ENCODE measurements at places on chromosomes 3 and 15.

DNA sequence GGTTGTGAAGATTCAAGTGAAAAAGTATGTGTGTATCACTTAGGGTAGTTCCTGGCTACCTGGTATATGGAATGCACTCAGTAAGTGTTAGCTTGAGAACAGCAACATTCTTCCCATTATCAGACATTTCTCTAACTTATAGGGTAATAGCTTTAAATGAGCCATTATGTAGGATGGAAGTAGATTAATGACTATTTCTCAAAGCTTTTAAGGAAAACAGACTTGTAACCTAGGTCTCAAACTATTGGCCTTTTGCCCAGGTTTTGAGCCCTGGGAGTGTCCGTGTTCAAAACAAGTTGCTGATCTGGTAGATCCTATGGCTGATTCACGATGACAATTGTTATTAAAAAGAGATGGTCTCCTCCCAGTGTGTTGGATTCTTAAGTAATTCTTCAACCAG is 129.1 kb upstream of the UMPS start:
- no peak for DNase-seq

DNA sequence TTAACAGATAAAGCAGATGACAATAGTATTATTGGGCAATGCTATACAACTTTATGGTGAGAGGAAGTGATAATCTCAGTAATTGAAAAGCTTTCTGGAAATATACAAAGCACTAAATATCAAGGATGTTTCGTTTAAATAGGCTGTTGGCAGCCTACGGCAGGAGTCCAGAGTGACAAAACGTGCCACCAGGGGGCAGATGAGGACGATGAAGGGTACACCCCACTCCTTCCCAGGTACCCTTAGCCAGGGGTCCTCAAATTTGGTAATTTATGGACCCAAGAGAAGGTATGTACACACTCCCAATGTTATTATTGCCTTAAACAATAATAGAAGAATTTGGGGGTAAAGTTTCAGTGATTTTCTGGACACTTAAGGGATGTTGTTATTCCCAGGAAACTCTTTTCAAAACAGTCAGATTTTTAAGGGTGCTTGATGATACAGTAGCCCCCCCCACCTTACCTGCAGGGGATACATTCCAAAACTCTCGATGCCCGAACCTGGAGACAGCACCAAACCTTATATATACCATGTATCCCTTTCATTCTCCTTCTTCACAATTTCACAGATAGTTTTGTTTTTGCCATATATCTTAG is 1.4 kb upstream of the MAGEL2 start:
- peak; percentile 8 for DNase-seq

DNA sequence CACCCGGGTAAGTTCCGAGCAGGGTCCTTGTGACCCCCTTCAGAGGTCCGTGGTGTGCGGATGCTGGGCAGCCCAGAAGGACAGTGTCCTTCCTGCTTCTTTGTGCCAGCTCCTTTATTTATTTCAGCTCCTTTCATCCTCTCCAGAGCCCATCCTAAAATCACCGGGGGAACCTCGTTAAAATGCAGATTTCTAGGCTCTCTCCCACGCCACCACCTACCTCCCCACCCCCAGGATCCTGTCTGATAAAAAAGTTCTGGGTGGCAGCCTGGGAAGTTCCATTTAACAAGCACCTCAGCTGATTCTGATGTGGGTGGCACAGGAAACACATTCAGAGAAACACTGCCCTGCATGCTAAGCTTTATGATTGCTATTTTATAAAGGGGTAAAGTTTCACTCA is 12.5 kb upstream of the IGF1R start:
- DNase-seq, result no peak

DNA sequence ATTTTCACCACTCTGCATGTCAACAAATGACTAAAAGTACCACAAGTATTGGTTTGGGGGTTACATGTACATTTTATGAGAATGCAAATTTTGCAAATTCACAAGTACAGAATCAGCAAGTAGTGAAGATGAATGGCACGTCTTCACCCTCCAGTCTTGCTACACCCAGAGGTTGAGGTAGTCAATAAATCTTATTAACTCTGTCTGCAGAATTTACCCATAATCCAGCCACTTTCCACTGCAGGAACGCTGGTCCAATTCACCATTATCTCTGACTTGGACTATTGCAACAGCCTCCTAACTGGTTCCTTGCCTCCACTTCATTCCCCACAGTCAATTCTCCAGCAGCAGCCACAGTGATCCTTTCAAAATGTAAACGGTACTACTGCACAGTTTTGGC is 10.6 kb downstream of the PSMA4 start:
- no peak for DNase-seq

- no peak for DNase-seq
These were observed 27.4 kb downstream of the SCG5 start for GRCh38 chr15:32668942-32669341.

DNA sequence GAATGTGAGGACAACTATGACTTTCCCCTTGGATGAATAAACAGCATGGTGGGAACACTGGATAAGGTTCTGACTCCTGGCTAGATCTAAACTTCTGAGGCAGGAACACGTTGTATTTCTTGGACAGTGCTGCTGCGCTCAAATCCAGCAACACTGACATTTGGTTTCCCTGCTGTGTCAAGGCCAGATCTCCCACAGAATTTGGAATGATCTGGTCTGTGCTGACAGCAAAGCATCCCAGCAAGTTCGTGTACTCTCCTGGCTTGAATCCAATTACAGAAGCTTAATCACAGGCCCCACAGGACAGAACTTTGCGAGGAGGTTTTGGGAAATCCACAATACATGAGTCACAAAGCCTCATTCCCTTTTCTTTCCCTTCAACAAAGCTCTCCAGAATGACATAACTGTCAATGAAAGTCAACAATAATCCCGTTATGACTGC is 92.5 kb downstream of the ADAMTS9 start:
- no peak for DNase-seq

DNA sequence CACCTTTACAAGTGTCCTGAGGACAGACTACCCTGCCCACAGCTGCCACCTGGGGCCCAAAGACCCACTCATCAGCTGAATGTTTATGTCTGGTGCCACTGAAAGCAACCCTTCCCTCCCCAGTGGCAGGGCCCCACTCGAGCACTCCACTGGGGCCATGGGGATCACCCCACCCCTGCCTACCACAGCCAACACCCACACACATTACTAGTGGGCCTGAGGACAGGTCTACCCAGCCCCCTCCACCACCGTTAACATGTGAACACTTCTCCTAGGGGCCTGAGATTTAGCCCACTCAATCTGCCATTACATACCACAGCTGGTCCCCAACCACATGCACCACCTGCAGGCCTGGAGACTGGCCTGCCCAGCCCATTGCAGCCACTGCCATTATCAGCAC is 52.3 kb downstream of the ADAM10 start:
- DNase-seq, result no peak

DNA sequence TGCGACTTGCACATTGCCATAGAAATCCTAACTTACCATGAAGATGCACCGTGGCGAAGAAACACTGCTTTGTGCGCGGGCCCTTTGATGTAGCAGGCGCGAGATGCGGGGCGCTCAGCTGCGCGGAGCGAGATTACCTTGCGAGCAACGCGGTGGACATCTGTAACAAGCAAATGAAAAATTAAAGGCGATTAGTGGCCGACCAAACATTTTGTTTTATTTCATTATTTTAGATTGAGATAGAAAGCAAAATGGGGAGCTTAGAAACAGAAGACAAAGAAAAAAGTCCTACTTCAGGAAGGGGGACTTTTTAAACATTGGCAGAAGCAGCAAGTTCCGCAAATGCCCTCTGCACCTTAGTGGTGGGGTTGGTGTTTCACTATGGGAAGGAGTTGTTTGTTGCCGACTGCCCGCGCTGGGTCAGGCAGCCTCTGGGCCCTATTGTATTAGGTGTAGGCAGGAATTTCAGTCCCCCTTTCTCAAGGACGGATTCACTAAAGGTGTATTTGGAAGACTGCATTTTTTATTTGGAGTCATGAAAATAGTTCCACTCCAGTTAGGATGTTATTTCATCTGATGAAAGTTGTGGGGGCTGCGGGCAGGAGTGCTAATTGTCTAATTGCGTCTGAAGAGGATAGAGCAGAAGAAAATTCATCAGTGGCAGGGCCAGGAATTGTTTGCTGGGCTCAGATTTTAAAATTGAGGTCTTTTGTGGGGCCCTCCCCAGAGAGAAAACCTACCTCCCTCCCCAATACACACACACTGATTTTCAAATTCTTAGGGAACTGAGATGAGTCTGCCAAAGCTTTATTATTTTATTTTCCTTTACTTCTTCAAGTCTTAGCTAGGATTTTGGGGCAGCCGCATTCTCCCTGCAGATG is 17.4 kb downstream of the ZIC4 start:
- no peak for DNase-seq

- DNase-seq, result no peak
These were observed 13.0 kb downstream of the SUCLG2 start for GRCh38 chr3:67641451-67641850.

- DNase-seq, result no peak
These were observed 1208.3 kb downstream of the OTOL1 start for GRCh38 chr3:162704799-162705385.

- DNase-seq, result peak; percentile 96
These were observed 12.6 kb upstream of the LMAN1L start for GRCh38 chr15:74799856-74800558.

GRCh38 chr3:33980252-33980651 is 181.8 kb downstream of the PDCD6IP start:
- DNase-seq, result no peak

DNA sequence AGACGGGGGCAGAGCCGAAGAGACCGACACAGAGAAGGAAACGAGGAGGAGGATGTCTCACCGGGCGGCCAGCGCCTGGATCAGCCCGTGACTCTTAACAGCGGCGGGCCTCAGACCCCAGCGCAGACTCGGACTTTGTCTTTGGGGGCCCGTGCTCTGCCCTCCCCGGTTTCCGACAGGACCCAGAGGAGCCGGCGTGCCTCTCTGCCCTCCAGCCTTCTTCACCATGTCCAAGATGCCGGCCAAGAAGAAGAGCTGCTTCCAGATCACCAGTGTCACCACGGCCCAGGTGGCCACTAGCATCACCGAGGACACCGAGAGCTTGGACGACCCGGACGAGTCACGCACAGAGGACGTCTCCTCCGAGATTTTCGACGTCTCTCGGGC is 1.0 kb downstream of the TSC22D2 start:
- DNase-seq, result no peak

DNA sequence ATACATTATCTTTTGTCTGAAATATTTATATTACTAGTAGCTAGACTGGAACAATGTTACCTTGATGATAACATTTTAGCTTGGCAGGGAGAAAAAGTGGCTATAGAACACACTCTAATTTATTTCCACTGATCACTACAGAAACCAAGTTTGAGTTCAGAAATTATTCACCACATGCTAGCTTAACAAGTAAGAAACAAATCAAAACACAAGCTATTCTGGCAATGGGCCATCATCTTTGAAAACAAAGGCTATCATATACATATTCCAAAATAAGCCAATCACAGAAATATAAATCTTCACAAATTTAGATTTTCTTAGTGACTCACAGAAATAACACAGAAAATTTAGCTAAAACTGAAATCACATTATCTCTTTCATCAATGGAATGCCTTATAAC is 17.1 kb downstream of the AQR start:
- no peak for DNase-seq

Data from suppressor macrophage treated with lipopolysaccharide for 4 hours (primary cell).